ENCODE measurements at places on chromosomes 12 and 14.

- no peak for DNase-seq
These were observed 501.2 kb downstream of the PCNX1 start for GRCh38 chr14:71408362-71409030.

GRCh38 chr14:58796242-58797009, 158.7 kb downstream of the DACT1 start:
- DNase-seq = no peak

DNA sequence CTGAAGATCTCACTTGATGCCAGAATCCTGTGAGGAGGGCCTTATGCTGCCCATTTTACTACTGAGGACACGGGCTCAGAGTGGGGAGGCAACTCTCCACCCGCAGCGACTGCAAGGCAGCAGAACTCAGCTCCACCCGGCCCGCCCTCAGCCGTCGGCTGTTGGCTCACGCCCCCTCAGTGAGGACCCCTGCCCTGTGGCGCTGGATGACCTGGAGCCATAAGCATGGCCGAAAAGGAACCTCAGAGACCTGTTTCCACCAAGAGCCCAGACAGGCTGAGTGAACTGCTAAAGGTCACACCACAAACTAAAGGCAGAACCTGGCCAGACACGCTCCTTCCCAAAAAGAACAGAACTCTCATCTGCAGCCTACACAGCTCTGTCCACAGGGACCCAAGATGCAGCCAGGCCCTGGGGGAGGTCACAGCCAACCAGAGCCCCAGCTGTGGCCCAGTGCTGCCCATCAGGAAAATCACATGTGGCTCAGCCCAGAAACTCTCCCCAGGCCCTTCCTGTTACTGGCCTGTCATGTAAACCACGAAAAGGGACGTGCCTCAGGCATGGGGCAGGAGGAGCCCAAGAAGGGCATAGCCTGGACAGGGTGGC, 32.8 kb downstream of the CCNK start:
- DNase-seq = no peak

DNA sequence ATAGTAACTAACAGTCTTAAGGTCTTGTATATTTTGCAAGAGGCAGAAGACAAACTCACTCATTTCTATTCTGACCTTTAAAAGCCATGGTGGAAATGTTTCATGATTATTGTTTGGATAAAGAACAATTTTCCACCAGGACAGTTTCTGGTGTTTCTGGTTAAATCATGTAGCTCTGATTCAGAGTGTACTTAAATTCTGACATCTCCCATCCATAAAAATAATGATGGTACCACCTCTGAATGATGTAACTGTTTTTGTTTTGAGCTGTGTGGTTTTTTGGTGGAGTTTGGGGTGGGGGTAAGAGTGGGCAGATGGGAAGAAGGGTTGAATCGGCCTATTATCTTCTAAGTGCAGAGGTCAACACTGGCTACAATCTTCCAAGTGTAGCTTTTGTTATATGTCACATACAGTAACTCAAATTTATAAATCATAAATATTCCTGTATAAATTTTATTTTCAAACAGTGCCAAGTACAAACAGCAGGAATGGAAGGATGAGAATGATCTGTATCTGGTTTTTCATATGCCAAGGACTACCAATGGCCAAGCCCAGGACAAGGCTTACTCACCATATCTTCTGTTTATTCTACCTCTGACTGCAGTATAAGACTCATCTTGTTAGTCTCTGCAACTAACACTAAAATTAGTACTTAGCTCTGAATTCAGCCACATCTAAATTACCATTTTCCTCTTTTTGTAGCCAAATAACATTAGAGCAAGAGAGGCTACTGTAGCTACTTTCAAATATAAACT, 108.7 kb downstream of the BCAT1 start:
- no peak for DNase-seq

DNA sequence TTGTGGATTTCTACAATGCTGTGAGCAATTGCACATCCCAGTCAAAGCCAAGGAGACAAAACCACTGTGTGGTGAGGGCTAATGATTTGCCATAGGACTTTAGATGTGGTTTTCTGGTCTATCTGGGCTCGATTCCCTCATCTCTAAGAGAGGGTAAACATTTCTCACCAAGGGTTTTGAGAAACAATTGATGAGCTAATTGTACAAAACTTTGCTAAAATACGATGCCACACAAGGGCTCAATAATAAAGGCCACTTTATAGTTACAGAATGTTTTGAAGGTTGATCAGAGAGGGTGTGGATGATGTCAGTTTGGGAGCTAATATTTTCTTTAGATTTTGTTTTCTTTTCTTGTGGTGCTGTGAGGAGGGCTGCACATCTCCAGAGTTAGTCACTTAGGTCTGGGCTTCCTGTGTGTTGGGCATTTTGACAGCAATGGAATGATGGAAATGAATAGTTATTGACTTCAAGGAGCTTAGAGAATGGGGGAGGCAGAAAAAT, 60.8 kb upstream of the SLC38A4 start:
- no peak for DNase-seq

- DNase-seq = no peak
These were observed 243.1 kb downstream of the ERC1 start for GRCh38 chr12:1234073-1234472.

DNA sequence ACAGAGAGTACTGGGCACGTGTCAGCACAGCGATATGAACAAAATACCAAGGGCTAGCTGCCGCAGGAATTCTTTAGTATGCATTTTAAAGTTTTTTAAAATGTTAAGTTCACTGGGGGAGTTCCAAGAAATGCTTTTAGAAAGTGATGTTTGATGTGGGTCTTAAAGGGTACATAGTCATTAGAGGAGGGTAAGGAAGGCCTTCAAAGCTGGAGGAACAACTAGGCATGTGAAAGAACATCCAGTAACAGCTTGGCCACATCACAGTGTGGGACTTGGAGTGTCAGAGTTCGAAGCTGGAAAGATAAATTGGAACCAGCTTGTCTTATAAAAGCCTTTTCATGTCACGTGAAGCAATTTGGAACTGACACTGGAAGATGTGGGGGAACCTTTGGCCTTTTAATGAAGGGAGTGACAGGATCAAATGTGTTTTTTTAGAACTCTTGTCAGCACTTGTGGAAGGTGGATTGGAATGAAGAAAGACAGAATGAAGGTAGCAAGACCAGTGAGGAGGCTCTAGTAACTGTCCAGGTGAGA, 57.7 kb downstream of the WDR20 start:
- no peak for DNase-seq

GRCh38 chr12:132359971-132360370, 30.6 kb upstream of the GALNT9 start:
- DNase-seq = no peak

DNA sequence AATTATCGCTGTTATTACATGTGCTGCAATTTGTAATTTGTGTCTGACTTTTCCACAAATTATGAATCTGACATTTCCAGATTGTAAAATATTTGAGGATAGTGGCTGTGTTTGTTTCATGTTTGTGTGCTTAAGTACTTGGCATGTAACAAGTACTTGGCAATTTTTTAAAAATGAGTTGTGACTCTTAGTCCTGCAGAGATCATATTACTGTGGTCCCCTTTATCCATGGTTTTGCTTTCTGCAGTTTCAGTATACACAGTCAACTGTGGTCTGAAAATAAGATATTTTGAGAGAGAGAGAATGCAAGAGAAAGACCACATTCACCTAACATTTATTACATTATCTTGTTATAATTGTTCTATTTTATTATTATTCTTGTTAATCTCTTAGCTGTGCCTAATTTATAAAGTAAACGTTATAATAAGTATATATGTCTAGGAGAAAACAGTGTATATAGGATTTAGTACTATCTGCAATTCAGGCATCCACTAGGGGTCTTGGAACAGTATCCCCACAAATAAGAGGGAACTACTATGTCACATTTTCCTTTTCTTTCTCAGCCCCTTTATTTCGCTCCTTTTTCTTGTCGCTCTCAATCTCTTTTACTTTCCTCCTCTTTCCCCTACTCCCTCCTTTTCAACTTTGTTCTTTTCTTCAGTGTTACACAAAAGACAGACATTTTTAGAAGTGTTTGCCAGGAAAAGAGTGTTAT, 176.1 kb downstream of the FUT8 start:
- DNase-seq = no peak

- no peak for DNase-seq
These were observed 92.7 kb downstream of the ITPK1 start for GRCh38 chr14:93023039-93023438.

All from mesothelial cell of epicardium (in vitro differentiated cells).